Activated CD4-positive, alpha-beta T cell treated with anti-CD3 and anti-CD28 coated beads, Interleukin-2, amount 50 U/mL, for 48 hours (primary cell): ENCODE measurements at places on chromosomes 4 and X.

- no peak for DNase-seq
Observed at GRCh38 chrX:150062292-150063137, 124.2 kb upstream of the EOLA2 start.

DNA sequence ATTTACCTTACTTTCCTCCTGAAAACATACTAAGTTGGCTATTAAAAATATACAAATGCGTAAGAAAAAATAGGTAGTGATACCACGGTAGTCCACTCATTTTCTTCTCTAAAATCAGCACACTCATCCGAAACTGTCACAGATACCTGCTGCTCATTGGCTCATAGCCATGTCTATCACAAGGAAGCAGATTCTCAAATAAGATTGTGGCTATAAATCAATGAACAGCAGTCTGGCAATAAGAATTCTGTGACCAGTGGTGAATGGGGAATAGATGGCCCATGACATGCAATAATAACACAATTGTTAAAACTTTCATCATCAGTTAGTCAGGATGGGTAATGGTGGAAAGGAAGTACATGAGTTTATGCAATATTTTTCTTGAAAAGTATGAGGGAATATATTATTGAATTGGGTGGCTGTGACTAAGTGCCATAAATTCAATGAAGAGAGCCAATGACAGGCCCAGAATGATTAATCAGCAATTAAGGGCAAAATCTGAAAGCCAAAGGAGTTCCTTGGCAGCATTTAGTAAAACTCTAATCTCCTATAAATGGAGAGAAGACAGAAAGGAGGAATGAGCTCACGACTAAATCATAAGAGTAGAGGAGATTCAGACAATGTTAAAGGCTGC lies 202.3 kb upstream of the NEIL3 start:
- DNase-seq = no peak

DNA sequence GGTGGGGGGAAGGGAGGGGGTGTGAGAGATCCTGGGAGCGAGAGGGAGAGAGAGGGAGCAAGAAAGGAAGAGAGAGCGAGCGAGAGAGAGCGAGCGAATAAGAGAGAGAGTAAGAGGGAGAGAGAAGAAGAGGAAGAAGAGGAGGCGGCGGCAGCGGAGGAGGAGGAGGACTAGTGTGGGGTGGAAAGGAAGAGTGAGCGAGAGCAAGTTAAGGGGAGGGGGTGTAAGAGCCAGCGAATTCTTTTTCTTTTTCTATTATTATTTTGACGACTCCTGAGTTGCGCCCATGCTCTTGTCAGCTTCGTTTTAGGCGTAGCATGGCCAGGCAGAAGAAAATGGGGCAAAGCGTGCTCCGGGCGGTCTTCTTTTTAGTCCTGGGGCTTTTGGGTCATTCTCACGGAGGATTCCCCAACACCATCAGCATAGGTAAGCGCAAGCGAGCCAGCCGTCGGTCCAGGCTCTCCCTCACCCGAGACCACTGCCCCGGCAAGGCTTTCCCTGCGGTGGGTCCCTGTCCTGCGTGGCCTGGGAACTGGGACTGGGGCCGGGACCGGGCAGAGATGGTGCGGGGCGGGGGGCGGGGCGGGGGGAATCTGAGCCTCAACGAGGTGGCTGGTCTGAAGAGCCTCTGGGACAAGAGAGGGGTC lies at the start of gene GRIA3:
Gene GRIA3, plus strand, starts transcription at position 60 of the 647 bp plus-strand sequence. Its CDS starts 258 bp downstream, at position 318.
- no peak for DNase-seq

DNA sequence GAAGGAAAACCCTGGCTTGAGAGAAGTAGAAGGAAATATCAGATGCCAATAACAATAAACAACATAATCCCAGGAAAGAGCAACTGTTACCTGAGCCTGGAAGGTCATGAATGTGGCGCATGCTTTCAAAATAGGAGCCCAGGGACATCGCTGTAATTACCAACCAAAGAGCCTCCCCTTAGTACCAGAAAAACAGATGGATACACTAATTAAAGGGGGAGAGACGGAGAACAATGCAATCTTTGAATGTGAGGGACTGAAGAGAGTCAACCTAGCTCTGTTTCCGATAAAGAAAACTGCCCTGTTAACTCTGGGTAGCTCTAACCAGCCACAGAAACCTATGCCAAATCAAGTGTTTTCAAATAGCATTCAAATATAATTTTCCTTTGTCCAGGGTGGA lies 161.4 kb downstream of the ENOX2 start:
- no peak for DNase-seq

- no peak for DNase-seq
Observed at GRCh38 chrX:124555036-124555595, 208.8 kb downstream of the SH2D1A start.

DNA sequence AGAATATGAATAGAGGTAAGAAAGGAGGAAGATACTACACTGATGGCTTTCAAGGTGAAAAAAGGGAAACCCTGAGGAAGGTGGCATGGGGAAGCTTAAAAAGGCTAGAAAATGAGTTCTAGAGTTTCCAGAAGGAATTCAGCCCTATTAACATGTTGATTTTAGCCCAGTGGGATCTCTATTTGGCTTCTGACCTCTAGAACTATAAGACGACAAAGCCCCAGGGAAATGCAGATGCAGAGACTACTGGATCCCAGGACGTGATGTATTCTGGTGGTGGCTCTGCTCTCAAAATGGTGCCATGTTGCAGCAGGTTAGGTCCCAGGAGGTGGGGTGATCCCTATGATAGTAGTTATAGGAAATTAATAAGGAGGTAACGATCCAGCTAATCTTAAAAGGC lies 120.4 kb downstream of the TMA16 start:
- DNase-seq = no peak

DNA sequence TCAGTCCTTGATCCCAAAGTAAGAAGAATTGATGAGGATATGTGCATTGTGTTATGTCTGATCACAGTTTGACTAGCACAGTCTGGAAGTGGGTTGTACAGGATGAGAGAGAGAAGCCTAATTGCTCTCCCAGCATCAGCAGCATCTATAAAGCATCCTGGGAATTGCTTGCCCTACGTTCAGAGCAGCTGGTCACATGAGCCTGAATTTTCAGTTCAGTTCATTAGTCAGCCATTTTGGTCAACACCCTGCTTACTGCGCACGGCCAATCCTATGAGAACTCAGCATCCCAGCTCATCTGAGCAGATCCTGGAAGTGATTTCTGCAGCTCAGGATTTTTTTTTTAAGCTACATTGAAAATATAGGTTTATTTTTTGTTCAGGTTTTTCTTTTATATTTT lies at the start of gene RUFY3:
Gene RUFY3, plus strand, starts transcription at position 218 of the 400 bp plus-strand sequence. CDS start 610 bp downstream, outside the sequence.
- DNase-seq = no peak

DNA sequence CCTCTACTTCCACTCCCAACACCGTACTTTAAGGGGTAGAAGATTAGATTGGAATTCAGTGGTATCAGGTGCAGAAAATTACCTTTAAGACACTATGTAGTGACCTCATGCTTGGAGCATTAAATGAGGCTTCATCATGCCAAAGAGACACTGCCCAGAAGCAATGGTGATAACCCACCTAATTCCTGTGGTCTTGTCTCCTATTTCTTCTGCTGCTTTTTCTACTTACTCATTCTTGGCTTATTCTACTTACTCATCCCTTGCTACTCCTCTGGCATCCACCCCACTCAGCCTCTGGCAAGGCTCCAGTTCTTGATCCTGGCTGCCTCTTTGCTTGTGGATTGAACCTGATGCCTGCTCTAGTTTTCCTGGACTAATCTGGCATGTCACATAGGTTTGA lies 62.3 kb upstream of the ADAMTS3 start:
- DNase-seq = no peak

GRCh38 chrX:41257801-41258200 lies 76.2 kb upstream of the DDX3X start:
- no peak for DNase-seq

DNA sequence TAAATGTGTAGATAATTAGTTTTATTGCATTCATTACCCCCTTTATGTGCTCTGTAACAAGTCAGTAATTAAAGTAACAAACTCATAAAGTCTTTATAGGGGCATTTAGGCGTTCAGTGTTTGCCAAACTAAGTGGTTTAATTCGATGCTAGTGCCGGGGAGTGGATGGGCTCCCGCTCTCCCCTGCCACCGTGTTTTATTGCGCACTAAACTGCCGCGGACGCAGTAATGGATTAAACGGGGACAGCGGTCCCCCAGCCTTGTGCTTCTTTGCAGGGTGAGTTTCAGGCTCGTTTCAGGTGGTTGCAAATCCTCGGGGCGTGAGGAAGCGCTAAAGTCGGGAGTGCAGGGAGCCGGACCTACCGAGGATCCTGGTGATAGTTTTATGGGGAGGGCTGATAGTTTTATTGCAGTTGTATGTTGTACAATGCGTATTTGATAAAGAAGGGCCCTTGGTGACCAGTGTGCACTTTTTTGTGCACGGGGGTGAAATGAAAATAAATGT lies 1.6 kb upstream of the PHOX2B start:
- DNase-seq = no peak

DNA sequence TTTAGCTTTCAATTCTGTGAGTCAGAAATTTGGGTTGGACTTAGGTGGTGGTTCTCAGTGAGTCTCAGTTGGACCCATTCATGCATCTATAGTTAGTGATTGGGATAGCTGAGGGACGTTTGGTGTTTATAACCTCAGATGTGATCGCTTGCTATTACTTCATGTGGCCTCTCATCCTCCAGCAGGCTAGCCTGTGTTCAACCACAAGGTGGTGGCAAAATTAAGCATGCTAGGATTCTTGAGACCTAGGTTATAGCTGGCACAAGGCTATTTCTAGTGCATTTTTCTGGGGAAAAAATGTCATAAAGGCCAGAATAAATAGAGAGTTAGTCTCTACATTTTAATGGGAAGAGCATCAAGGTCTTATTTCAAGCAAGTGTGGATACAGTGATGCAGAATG lies 10.9 kb upstream of the GRPR start:
- DNase-seq = no peak

DNA sequence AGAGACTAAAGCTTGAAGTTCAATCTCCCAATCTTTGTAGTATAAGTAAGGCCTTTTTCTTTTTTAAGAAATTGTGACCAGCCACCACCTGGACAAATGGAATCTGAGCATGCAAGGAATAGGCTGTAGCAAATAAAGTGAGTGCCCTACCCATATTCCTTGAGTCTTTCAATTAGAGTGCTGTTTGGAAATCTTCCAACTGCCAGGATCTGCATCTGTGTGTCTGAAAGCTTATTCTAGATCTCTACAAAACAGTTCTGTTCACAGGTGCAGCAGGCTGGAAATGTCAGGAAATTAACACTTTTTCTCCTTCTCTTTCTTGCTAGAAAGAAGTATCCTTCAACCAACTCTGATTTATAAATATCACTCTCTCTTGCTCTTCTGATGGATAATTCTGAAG lies 76.7 kb upstream of the NDST3 start:
- no peak for DNase-seq

- DNase-seq = no peak
Observed at GRCh38 chr4:142815834-142816233, 30.3 kb downstream of the INPP4B start.

DNA sequence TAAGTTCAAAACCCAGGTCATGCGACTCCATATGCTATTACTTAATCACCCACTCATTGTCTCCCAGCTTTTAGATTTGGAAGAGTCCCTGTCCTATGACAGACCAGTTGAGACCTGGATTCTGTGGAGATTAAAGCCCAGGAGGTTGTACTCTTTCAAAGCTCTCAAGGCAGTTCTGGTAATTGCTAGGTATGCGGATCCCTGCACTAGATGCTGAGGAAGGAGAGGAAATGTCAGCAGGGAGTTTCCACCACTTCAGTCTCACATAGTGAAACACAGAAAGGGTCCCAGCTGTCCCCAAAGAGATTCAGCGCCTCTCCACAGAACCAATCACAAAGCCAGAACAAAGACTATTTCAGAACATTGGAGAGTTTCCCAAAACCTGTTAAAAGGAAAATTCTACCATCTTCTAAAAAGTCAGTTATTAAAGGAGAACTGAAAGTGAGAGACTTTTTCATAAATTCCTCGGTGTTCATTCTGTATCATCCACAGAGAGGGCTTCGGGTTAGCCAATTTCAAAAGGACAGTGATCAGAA lies 53.4 kb downstream of the IRF2 start:
- DNase-seq = no peak

DNA sequence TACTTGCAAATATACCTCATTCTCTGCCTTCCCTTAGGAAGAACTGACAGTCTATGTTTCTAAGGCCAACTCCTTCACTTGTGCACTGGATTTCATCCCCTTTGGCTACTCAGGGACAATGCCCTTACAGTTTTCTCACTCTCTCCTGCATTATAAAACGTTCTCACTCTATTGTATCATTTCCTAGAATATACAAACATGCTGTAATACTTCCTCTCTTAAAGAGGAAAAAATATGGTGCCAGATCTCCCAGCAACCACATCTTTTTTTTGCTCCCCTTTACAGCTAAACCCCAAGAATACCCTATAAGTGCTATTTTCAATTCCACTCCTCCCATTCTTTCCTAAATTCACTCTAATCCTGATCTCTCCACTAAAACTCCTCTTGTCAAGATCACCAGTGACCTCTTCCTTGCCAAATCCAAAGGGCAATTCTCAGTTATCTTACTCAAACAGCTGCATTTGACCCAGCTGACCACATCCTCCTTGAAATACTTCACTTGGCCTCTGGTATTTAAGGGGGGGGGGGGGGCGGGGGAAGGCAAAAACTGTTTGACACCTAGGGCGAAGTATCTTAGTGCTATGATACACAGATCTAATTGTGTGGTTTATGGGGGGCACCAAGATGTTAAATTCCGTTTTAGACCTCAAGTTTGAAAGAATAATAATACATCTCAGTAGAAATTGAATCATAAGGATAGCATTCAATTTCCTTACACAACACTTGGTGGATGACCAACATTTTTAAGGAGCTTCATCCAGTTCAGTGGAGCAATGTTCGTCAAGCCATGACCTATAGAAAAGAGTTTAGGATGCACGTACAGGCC lies 1.6 kb downstream of the RCHY1 start:
- DNase-seq = no peak

DNA sequence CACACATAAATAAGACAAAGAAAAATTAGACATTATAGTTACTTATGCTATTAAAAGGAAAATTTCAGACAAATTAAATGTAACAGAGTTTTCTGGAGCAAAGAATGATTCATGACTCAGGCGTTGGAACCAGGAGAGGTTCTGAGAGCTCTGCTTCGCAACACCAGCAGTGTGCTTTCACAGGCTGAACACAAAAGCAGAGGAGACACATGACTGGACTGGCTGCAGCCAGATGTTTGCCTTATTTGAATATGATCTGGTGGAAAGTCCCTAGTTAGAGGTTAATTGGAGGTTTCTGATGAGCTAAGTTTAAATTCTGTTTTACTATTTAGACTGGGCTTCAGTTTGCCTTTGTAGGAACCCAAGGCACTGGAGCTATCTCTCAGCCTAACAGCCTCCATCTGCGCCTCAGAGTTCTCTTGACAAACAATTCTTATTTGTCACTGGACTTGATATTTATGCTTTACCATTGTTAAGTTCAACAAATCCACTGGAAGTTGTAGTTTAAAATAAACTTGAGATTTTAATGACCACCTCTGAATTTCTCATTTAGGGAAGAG lies 16.2 kb downstream of the BOD1L1 start:
- no peak for DNase-seq

GRCh38 chr4:159150396-159150795 lies 47.5 kb downstream of the RAPGEF2 start:
- no peak for DNase-seq

DNA sequence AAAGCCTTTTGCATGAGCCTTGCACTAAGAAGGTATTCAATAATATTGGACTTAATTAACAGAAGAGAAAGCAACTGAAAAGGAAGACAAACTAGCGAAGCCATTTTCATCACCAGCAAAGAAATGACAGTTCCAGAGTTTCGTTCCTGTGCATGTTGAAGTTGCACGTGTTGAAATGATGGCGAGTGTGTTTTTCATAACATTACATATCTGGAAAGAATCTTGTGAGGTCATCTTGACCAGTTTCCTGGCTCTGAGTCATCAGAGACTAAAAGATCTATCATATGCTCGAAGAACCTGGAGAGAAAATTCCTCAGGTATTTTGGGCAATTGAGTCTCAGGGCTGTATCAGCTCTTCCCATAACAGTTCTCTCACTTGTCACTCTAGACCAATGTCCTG lies 106.2 kb upstream of the MAML3 start:
- DNase-seq = no peak
